Suppressor macrophage (primary cell): ENCODE measurements at places on chromosomes 3 and 15.
A peak's percentile ranks its signal among the peaks of the same experiment; 100 is the strongest.

DNA sequence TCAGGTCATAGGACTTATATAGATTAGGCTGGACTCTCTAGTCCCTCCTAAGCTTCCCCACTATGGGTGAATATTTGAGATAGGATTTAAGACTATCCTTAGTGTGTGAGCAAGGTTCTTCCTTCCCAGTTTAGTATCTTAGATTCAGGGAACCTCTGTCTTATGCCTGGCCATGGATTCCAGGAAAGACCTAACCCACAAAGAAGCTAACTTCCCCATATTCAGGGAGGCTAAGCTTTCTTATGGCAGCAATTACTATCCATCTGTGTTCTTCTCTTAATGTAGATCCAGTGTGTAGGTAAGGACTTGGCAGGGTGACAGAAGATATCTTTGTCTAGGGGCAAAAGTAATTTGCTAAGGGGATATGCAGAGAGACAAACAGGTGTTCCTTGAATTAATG is 25.5 kb upstream of the PIK3R4 start:
- DNase-seq: no peak

DNA sequence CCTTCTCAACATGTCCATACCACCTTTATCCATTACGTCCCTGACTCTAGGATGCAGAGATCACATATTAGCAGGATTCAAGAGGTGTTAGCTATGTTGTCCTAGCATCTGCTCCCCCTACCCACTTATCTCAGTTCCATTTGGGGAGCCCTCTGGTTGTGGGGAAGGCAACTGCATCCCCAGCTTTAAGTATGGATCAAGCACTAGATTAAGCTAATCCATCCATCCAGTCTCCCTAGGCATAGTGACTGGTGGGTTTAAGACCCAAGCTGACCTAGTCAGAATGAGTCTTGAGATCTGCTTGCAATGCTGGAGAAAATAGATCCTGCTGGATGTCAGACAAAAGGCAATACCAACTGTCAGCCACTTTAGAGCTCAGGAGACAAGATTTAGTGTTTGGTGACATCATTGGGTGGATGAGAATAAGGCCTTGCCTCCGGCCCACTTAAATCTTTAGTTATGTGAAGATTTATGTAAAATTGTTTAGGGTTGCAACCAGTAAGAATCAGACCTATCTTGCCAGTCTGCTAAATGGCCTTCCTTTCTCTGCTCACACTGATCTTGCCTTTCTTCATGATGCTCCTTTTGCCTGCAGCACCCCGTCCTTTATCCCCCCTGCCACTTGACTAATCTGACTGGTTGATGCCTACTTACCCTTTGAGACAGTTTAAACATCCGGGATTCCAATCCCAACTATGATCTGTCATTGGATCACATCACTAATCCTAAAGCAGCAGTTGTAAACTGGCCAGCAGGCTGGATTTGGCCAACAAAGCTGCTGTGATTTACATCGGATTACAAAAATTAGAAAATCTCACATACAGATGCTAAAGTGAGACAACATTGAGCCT is 2.1 kb upstream of the ISY1 start:
- no peak for DNase-seq

DNA sequence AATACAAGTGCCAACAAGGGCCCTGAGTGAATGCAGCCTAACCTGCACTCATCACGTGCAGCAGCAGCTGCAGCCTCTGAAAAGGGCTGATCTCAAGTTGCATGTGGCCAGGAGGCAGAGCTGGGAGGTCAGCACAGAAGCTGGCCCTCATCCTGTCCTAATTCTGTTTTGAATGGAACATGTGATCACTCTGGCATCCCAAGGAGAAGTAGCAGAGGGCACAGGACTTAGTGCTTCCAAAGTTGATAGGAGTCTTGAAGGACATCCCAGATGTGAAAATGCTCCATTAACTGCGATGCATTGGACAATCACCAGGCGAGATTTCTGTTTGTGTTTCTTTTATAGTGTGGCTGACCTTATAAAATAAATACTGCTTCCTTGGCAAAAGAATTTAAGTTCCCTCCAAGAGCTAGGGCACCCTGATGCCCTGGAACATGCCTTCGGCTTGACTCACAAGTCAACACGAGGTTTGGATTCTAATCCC is 31.6 kb upstream of the STAG1 start:
- no peak for DNase-seq

DNA sequence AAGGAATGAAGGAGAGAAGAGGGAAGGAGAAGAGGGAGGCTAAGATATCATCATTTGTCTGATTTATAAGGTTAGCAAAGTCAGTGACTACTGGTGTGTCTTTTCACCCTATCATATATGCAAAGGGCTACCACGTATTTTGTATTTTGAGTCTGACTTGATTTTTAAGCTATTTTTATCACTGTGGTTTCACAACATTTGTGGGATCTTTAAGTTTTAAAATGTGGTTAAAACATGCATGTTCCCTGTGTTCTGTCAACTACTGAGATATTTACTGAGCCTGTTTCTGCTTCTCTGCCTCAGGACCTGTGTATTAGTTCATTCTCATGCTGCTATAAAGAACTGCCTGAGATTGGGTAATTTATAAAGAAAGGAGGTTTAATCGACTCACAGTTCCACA is 22.5 kb upstream of the SPTSSB start:
- no peak for DNase-seq

- peak; percentile 82 for DNase-seq
Observed at GRCh38 chr15:52790169-52790708, at the start of gene ONECUT1. TSS of gene ONECUT1 (minus strand) at chr15:52790336. CDS start at chr15:52789884, 452 bp downstream.
